CD4-positive, alpha-beta T cell treated with Interleukin-10 for 1 hour (primary cell): ENCODE measurements at places on chromosomes 1 and 21.

- DNase-seq: no peak
These were observed 9.7 kb downstream of the KHDRBS1 start for GRCh38 chr1:32023351-32023750.

DNA sequence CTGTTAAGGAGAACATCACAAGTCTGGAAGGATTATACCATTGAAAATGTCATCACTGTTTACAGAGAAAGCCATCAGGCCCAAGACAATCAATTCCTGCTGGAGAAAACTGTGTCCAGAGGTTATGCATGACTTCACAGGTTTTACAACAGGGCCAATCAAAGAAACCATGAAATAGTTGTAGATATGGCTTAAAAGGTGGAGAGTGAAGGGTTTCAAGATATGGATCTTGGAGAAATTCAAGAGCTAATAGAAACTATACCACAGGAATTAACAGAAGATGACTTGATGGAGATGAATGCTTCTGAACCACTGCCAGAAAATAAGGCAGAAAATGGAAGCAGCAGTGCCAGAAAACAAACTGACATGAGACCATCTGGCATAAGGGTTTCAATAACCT, 30.2 kb downstream of the USP1 start:
- no peak for DNase-seq

DNA sequence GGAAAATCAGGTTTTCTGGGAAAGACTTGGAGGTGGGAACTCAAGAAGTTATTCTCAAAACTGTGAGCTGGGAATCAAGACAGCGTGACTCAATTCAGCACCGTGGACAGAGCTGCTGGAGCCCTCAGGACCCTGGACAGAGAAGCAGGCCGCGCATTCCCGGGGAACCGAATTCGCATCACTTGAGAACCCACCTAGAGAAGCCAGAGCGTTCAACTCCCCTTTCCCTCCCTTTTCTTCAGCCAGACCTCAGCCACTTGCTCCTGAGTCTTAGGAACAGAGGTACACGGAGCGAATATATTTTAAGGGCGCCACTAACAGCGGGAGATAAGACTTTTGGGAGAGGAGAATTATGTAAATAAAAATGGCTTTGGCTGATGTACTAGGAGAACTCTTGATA, 2.0 kb upstream of the LIN28A start:
- peak; percentile 82 for DNase-seq

GRCh38 chr1:48771561-48771960, 5.1 kb downstream of the BEND5 start:
- DNase-seq: no peak

DNA sequence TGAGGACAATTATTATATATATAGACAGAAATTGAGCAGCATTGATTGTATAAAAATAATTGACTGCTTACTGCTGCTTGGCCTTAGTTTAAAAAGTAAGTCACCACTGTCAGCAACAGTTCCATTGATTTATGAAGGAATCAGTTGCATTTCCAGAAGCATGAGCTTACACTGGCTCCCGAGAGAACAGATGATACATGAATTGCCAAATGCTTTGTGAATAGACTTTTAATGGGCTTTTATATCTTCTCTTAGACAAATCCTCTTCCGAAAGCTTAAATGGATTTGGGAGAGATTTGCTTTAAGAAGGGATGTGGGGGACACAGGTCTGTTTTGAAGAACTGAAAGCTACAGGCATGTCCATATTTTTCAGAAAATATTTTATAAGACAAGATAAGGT, 7.5 kb downstream of the FHAD1 start:
- no peak for DNase-seq

- DNase-seq: no peak
These were observed 10.2 kb upstream of the NAV1 start for GRCh38 chr1:201528631-201529252.

DNA sequence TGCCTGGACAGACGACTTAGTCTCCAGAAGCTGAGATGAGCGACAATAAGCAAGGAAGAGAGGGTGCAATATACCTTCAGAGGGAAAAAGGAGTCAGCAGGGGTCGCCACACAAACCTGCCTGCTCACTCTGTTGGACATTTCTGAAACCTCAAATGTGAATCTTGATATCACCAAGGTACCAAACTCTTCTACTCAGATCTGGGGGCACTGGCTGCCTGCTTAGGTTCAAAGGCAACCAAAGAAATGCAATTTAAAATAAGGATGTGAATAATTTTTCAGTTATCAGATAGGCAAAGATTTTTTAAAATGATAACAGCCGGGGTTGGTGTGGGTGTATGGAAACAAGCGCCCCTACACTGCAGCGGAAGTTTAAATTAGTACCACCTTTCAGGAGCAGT, 164.2 kb downstream of the HIVEP3 start:
- DNase-seq: peak; percentile 34

- no peak for DNase-seq
These were observed 21.3 kb upstream of the CCDC190 start for GRCh38 chr1:162882248-162882674.

- no peak for DNase-seq
These were observed 295.4 kb downstream of the AGBL4 start for GRCh38 chr1:49728377-49728776.

DNA sequence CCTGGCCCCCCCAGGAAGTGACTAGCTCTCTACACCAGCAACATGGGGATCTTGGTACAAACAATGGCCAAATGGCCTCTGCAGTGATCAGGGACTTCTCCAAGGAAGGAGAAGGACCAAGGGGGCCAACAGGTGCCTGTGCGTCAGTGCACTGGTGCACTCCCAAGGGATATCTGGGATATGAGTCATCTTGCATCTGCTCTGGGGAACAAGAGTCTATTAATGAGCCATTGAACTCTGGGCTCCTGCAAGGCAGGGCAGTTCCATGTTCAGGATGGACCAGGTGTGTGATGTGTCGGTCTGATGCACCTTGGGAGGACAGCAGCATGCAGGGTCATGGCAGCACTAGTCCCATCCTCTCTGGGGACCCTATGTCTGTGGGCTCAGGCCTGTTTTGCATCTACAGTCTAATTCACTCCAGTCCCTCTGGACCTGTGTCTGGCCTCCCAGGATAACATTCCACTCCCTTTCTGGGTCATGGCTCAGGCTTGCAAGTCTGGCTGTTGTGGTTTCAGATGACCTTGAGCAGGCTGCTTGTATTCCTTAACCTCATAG, 125.3 kb downstream of the TRABD2B start:
- DNase-seq: no peak

- DNase-seq: no peak
These were observed 36.2 kb downstream of the MEF2D start for GRCh38 chr1:156464335-156464734.

DNA sequence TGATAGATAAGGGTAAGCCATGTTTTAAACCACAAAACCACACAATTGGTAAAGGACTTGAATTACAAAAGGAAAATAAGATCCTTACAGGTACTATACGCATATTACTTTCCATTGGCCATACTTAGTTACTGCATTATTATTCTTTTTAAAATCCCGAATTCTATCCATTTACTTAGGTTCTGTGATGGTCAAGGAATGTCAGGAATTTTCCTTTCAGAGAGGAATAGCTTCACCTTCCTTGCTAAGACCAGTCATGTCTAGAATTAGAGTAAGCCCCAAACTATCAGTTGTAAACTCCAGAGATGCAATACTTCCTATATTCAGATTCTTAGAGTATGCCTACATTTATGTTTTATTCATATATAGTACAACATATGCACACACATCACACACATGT, 13.7 kb downstream of the EFCAB7 start:
- no peak for DNase-seq

GRCh38 chr1:211616231-211616964, 37.4 kb upstream of the SLC30A1 start:
- no peak for DNase-seq

GRCh38 chr1:186231861-186232436, 143.1 kb downstream of the TPR start:
- DNase-seq: no peak

DNA sequence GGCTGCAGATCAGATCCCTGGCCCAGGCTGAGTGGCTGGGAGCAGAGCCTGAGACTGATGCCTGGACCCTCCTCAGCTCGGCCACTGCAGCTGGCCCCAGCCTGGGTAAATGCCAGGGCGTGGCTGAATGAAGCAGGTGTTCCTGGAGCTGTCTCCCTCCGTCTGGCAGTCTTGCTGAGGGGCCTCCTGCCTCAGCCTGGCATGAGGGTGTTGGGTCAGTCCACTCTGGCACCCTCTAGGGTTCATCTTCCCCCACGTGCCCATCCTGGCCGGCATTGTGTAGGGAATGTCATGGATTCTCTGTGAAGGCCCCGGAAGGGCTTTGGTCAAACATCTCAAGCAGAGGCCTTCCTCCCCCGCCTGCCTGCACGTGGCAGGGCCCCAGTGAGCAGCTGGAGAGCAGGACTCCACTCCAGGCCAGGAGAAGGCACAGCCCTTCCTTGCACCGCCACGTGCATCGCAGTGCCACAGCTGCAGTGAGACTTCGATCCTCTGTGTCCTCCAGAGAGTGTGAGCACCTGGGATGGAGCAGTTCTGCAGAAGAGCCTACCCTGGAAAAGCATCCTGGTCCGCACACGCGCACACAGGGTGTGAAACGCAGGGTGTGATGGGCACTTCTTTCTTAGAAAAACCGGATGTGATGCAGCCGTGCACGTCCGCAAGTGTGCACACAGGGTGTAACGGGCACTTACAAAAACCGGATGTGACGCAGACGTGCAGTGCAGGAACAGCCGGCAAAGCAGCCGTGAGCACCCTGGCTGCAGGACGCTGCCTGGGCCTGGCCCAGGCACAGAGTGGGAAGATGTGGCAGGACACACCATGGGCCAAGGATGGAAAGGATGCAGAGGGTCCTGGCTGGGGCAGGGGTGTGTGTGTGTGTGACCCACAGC, 4.6 kb upstream of the KRTAP10-4 start:
- no peak for DNase-seq

- DNase-seq: no peak
These were observed 1.4 kb downstream of the EVA1C start for GRCh38 chr21:32413697-32414578.

GRCh38 chr1:82562448-82562847, 761.7 kb downstream of the ADGRL2 start:
- DNase-seq: no peak

- DNase-seq: no peak
These were observed 139.7 kb upstream of the BEND5 start for GRCh38 chr1:48916130-48917069.

GRCh38 chr21:39095681-39096080, 87.6 kb downstream of the PSMG1 start:
- no peak for DNase-seq

DNA sequence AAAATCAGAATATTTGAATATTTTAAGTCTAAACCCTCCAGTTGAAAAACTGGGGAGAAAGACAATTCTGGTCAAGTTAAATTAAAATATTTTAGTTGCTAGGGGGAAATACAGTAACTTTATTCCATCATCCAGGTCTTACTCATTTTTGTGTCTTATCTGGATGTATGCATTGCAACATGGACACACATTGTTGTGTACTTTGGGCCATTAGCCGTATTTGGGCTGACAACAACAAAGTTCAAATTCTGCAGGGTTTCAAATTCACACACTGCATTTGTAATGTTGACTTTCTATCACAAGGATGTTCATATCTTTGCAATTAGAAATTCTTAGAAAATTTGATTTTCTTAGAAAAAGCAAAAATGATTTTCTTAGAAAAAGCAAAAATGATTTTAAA, 249.3 kb downstream of the BACH1 start:
- DNase-seq: no peak

- DNase-seq: peak; percentile 23
These were observed 22.2 kb downstream of the SLC25A33 start for GRCh38 chr1:9561429-9561828.

DNA sequence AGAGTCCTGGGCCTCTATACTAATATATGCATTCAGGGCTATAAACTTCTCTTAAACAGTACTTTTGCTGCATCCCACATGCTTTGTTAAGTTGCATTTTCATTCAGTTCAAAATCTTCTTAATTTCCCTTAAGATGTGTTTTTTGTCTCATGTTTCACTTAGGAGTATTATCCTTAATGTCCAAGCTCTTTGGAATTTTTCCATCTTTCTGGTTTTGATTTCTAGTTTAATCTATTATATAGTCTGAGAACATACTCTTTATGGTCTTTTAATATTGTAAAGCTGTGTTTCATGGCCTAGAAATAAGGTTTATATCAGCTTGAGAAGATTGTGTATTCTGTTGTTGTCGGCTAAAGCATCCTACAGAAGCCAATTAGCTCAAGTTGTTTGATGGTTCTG, 1041.8 kb downstream of the PLA2G4A start:
- no peak for DNase-seq

GRCh38 chr1:230087717-230088105, 20.7 kb downstream of the GALNT2 start:
- no peak for DNase-seq

GRCh38 chr1:228058949-228059633, 23.4 kb upstream of the ARF1 start:
- peak; percentile 64 for DNase-seq

- DNase-seq: no peak
These were observed 104.1 kb downstream of the SYF2 start for GRCh38 chr1:25128121-25128621.

DNA sequence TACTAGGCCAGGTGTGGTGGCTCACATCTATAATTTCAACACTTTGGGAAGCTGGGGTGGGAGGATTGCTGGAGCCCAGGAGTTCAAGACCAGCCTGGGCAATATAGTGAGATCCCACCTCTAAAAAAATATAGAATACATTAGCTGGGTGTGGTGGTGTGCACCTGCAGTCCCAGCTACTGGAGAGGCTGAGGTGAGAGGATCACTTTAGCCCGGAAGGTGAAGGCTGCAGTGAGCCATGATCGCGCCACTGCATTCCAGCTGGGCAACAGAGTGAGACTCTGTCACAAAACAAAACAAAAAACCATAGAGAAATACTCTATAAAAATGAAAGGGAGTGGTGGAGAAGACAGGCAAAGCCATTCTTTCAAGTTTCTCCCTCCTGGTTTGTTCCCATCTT, 62.1 kb downstream of the EYA3 start:
- no peak for DNase-seq

DNA sequence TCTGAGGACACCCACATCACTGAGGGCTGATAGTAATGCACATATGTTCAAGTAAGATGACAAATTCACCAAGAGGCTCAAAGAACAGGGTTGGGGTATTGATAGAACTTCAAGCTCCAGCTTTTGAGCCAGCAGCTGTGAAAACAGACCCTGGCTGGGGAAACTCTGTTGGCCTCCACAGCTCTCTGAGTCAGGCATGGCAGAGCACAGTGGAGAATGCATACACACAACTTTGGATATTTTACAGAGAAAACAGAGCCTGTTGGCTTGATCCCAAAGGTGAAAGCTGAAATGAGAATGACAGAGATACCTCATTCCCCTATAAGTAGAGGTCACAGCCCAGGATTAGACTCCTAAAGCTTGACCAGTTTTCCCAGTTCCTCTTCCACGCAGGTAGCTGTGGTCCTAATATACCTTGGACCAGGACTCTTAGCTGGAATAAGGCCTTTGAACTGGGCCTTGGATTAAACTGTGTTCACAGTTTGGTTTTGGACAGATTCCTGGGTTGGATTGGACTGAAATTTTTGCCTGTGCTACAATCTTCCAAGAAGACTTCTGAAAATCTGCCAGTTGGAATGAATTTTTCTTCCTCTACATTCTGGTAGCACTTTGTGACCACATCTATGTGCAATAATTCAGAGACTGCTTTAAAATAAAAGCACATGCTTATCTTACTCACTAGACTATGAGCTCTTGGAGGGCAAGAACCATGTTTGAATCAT, 101.6 kb upstream of the HMGB4 start:
- no peak for DNase-seq
